ENCODE measurements at places on chromosomes 3 and 15.

- DNase-seq: peak; percentile 31
Measured at GRCh38 chr3:180802837-180803236, 109.6 kb upstream of the FXR1 start.

- DNase-seq: no peak
Measured at GRCh38 chr3:43970920-43971319, 270.8 kb upstream of the TOPAZ1 start.

DNA sequence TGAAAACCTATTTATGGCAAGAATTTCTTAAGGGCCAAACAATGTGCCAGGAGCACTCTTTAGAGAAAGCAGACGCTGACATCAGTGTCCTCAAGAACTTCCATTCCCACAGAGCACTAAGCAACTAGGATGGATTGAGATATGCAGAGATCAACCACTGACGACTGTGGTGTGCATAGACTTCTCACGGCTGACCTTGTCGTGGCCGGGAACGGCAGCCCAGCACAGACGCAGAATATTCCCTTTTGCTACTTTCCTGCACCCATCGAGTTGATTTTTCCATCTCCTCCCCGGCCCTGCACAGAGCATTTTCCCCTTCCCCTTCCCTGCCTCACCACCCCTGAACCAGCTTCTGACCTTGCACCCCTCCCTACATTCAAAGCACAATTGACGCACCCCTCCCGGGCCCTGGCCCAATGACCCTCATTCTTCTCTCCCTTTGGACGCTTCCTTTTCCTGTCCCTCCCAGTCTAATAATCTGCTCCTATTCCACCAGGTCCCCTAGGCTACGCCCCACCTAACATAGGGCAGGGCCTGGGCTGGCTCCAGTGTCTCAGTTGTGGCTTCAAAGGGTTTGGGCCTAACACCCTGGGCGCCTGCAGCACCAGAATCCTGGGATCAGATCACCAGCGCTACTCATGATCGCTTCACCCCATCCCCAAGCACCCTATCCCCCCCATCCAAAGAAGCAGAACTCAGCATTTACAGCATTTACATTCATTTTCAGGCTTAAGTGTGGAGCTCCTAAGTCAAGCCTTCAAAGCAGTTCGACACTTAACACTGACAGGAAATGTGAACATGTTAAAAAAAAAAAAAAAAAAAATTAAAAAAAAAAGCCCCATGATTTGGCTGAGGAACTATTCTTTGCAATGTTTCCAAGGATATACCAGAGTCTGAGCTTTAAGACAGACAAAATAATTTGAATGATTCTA lies 151.2 kb downstream of the FOXP1 start:
- no peak for DNase-seq

GRCh38 chr3:8363200-8363599 lies 138.4 kb upstream of the LMCD1 start:
- DNase-seq: no peak

GRCh38 chr3:133169331-133170068 lies 131.3 kb downstream of the TMEM108 start:
- peak; percentile 77 for DNase-seq

DNA sequence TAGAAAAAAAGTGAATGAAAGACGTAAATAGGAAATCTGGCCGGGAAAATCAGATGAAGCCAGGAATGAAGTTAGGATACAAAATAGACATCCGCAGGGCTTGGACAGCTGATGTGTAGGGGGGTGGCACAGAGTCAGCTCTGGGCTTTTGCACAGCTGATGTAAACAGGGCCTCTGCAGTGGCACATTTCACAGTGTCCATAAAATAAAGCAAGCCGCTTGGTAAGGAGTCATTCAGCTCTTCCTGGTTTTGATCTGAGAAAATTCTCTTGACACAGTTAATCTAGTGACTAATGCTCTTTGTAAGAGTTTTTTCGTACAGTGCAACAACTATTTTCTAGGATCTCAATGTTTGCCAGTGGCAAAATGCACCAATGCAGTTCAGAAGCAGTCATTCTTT lies 153.3 kb downstream of the USP13 start:
- DNase-seq: no peak

GRCh38 chr15:66865622-66866611 lies 163.9 kb downstream of the SMAD6 start:
- no peak for DNase-seq

DNA sequence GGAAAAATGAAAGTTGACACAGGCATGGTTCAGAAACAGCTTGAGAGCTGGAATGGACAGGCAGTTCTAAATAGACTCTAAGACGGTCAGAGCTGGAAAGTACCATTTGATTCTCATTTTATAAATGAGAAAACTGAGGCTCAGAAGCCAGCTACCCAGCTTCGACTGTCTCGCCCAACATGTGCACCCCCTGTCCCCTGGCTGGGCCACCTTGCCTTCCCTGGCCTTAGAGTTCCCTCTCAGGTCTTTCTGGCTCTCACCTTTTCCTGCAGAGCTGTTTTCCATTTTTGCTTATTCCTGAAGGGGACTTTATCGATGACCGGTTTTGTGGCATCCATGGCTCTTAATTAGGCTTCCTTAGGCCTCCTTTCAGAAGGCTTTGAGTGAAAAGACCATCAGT lies 17.3 kb upstream of the DOCK3 start:
- DNase-seq: no peak

DNA sequence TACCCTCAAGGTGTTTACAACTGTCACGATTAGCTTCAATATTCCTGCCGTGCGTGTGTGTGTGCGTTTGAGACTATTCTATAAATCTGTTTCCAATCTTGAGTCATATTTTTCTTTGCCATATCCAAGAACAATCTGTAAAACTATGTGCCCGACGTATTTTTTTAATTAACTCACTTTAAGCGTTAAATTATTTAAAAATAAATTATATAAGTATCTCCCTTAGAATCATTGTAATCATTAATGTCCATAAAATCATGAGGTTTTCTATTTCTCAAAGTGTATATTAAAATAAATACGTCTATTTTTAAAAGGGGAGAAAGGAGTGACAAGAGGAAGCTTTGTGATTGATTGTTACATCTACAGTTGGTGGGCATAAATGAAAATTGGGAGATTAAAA lies 2.9 kb downstream of the SETMAR start:
- no peak for DNase-seq

DNA sequence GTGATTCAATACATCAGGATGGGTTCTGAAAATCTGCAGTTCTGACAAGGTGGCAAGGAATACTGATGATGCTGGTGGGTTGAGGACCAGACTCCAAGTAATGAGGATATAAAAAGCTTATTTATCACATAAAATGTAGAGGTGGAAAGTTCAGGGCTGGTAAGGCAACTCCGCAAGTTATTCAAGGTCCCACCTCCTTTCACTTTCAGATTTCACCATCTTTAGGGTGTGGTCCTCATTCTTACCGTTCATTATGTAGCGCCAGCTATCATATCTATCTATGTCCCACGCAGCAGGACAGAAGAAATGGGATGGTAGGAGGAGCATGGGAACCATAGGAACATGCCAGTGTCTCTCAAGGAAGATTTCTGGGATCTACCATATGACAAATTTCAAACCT lies 80.3 kb downstream of the IL1RAP start:
- no peak for DNase-seq

- DNase-seq: no peak
Measured at GRCh38 chr15:95247071-95247984, 1016.0 kb downstream of the MCTP2 start.

All from NCI-H1436 treated with DMSO at 0.1 percent for 48 hours (cell line).